ENCODE measurements at places on chromosomes 2 and 18.

DNA sequence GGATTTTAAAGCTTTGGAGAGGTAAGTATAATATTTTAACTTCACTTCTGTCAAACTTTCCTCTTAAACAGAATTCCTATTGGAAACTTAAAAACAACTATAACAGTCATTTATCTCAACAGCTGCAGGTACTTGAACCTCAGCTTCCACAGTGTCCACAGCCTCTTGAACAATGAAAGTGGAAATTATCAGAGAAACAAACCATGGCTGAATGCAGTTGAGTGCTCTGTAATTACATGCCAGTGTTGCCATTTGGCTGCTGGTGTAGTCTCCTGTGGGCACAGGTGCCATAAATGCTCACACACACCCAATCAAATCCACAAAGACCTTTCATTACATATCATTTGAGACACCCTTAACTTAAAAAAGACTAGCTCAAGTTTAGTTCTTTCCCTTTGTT lies 125.1 kb downstream of the CPS1 start:
- DNase-seq: no peak

DNA sequence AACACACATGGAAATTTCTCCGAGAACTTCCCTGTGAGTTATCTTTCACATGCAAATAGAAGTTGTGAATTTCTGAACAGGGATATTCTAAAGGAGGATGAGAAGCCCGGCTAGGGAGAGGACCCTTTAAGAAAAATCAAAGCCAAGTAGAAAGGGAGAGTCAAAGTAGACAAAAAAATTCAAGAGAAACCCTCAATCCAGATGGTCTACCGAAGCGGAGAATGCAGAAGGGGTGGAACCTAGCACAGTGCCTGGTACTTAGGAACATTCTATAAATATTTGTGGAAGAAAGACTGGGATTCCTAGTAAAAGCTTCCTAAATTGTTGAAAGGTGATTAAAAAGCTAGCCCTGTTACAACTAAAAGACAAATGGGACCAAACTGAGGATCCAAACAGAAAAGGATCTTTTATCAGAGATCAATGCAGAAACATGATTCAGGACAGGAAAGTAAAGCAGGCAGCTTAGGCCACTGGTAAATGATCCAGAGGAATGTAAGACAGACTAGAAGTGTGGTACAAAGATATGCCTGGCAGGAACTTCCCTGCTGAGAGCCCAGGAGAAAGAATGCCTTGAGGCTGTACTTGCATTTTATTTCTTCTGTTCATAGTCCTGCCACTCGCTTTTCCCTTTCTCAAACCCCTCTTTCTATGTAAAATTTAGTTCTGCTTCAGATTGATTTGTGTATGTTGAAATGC lies 19.5 kb upstream of the GLS start:
- no peak for DNase-seq

- peak; percentile 43 for DNase-seq
Observed at GRCh38 chr2:219278655-219279150, 463 bp upstream of the DNAJB2 start.

GRCh38 chr2:7552825-7553570 lies 635.8 kb downstream of the RNF144A start:
- DNase-seq: no peak

- no peak for DNase-seq
Observed at GRCh38 chr18:61085761-61086160, 247.5 kb upstream of the CDH20 start.

DNA sequence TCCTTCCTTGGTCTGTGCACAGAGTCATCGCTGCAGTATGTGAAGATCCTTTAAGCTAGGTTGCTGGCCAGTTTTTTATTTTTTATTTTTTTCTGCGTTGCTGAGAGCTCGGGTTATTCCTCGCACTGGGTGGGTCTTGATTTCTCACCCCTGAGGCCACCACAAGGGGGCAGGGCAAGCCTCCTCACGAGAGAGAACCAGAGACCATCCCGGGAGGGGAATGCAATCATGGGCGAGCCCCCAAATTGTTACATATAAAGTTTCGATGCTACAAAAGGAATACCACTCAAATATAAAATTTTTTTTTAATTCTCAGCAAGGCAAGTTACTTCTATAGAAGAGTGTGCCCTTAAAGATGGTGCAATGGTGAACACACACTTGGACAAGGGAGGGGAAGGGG lies 24.9 kb downstream of the HTR2B start:
- DNase-seq: no peak

DNA sequence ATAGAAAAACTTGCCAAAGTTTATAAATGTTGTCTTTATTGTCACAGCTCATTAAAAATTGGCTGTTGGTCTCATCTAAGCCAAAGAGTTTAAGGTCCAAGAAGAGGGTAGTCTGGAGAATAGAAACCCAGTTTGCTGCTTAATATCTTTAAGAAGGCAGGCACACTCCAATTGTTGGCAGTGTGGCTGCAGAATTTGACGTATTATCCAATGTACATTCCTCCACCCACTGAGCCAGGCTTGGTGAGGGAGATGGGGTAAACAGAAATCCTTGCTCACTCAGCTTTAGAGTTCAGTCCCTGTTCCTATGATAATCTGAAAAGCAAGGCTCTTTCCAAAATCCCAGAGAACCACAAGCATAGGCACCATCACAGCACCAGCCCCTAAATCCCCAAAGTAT lies 10.7 kb upstream of the ADD2 start:
- no peak for DNase-seq

DNA sequence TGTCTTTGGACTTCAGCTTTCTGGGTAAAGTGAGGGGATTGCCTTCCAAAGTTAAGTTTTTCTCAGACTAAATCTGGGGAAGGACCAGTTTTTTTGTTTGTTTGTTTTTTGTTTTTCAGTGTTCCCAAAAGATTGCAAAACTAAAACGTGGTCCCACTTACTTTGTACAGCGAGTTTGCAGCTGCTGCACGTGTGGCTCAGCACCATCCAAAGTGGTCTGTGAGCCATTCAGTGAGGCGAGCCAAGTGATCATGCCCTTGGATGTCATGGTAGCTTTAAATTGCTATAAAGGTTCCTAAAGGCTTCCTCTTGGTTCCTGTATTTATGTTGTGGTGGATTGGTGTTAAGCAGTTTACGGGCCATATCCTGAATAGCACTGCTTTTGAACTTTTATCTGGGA lies 23.0 kb downstream of the TET3 start:
- no peak for DNase-seq

GRCh38 chr2:101386599-101387150 lies 628 bp downstream of the CREG2 start:
- no peak for DNase-seq

GRCh38 chr2:80329491-80329890 lies 24.9 kb upstream of the LRRTM1 start:
- DNase-seq: no peak

- no peak for DNase-seq
Observed at GRCh38 chr2:12602661-12603060, 114.1 kb upstream of the TRIB2 start.

- no peak for DNase-seq
Observed at GRCh38 chr2:239114616-239115265, 266.9 kb downstream of the TWIST2 start.

DNA sequence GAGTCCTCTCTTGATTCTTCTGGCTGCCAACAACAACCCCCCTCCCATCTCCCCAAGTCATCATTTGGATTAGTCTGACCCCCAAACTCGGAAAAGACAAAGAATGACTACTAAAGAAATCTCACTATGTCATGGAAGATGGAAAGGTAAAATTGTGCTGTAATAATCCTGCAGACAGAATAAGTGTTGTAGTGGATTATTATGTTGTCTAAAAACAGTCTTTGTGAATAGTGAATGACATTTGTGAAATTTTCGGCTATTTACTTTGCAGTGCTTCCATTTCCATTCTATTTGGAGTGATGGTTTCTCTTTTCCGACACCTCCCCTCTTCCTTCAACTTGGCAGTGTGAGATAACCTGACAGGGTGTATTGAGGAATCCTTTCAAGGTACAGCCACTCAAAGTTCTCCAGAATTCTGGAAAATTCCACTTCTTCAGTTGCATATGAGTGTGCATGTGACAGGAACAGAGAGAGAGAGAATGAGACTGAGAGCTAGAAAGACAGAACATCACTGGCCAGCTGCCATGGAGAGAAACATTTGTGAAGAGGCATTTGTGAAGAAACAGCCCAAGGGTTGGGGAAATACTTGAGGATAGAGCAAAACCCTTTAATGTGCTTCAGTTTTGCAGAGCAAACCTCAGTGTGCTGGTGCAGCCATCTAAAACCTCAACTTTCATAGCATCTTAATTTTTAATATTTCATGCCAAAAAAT lies 141.9 kb upstream of the DLX2 start:
- DNase-seq: no peak

- DNase-seq: no peak
Observed at GRCh38 chr2:224127871-224128501, 88.9 kb upstream of the SERPINE2 start.

GRCh38 chr18:34493566-34494358 lies 216.3 kb upstream of the DTNA start:
- peak; percentile 69 for DNase-seq

DNA sequence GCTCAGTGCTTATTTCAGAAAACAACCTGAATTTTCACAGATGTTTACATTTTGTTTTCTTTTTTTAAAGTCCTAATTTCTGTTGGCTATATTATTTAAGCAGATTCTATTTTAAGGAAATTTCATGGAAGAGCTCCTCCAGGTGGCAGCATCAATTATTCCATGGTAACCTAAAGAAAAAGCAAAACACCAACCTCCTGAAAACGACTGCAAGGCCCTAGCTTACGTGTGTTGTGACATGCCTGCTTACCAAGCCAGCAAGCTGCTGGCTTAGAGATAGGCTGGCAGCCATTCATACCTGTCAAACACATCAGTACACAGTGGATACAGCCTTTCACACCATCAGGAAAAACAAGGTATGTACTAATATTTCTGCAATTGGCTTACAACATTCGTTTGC lies 64.9 kb downstream of the LPIN2 start:
- no peak for DNase-seq

- DNase-seq: no peak
Observed at GRCh38 chr18:33755931-33756560, 178.0 kb downstream of the ASXL3 start.

GRCh38 chr18:46415532-46416252 lies 241.3 kb downstream of the LOXHD1 start:
- DNase-seq: no peak

- no peak for DNase-seq
Observed at GRCh38 chr18:34859496-34859895, 149.4 kb downstream of the DTNA start.

- no peak for DNase-seq
Observed at GRCh38 chr2:238978497-238978896, 130.6 kb downstream of the TWIST2 start.

DNA sequence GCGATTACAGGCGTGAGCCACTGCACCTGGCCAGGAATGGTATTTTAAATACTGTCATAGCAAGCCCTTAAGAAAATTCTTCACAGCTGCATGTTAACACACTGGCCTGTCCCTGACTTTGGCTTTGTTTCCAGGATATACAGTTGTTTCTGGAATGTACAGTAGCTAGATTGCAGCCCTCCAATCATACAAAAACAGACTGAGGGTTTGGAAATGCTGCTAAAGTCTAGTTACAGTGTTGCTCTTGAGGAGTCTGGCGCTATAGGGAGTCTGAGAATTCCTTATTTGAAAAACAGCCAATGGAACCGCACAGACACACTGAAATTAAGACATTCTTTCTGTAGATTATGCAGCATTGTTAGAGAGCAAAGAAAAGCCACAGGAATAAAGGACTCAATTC lies 37.7 kb downstream of the STON1 start:
- DNase-seq: no peak

DNA sequence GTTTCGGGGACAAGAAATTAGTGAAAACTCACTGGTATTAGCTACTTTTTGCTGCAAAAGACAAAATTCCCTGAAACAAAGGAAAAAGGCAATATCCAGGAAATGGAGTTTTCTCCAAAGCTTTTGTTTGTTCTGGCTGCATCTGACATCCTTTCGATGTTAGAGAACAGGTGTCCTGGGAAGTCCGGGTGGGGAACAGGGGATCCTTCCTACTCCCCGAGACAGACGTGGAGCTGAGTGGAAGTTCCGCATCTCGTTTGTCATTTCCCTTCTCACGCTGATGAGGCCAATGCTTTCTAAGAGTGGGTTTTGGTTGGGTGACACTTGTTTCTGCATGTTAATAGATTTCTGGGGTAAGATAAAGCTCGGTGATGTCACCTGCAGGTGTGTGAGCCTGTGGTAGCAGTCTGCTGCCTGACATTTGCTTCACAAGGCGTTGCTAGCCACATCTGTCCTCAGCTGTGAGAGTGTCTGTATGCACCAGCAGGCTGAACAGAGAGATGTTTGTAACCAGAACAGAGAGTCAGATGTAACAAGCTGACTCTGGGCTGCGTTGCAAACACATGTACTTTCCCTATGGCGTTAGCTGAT lies 125.9 kb downstream of the ACOXL start:
- DNase-seq: no peak

DNA sequence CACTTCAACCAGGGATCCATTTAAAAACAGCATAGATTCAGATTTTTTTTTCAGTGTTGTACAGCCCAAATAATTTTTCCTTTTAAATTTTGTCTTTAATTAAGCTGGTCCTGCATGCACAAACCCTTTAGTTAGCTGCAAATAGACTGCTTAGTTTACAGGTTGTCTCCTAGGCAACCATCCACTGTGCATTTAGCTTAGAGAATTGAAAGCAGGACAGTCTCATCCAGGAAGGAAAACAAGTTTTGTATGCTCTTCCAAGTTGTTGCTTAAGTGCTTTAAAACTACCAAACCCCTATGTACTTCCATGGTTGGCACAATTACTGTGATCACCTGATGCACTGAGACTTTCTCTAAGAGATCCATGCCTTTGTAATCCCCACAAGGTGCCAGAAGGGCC lies at the start of gene MAP3K19:
Gene MAP3K19, minus strand, starts transcription at position 148 of the 400 bp plus-strand sequence. CDS start 22,800 bp downstream, outside the sequence.
- DNase-seq: no peak

DNA sequence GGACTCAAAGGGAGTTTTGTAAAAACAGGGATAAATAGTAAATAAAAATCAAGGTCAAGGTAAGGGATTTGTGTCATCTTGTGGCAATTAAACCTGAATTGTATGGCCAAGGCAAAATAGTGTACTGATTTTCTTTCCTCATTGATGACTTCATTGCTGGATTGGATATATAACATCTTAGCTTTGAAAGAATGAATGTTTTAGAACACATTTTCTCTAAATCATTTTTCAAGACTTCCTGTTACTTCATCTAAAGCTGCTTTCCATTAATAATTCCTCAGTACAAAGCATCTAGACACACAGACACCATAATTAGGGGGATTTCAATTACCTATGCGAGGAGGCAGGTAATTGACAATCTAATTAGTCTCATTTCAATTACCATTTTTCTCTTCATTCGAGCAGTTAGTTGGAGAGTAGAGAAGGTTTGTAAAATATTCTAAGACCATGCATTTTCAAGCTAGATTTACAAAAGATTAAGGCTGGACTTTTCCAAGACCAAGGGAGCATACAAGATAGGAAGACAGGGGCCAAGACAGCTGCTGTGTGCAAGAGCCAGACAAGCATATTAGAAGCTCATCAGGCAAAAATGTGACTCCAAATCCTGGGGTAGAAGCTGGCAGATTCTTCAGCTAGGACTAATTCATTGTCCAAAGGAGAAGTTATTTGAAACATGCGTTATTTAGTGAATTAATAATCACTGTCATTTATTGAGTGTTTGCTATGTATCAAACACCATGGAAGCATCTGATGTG lies 253.6 kb downstream of the EPHA4 start:
- no peak for DNase-seq

GRCh38 chr2:55118643-55119083 lies 68.4 kb upstream of the RTN4 start:
- peak; percentile 15 for DNase-seq

Measured in ecto neural progenitor cell (in vitro differentiated cells).